ENCODE measurements at places on chromosomes 6 and 20.

- DNase-seq = no peak
Observed at GRCh38 chr6:165910184-165910966, 247.3 kb upstream of the PDE10A start.

DNA sequence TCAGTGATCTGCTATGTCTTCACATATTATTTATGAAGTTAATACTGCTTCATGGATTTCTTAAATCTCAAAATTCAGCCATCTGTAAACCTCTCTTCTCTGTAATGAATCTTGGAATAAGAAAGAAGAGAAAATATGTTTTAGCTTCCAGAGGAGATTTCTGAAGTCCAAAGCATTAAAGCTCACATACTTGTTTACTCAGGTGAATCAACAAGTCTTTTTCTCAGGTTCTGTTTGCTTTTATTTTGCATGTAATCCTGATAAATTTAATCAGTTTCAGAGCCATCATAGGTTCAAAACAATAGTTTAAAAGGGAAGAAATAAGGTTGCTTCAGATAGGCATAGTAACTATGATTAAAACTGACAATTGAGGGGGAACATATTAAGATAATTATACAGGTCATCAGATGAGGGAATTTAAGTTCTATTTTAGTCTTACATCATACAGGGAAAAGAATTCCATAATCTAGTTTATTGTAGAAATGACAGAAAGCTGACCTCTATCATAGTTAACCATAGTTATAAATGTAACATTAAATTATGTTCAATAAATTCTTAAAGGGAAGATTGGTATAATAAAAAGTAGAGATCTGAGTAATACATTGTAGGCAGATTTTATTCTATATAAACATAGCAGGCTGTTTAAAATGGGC, 716.2 kb downstream of the EYS start:
- DNase-seq = no peak

DNA sequence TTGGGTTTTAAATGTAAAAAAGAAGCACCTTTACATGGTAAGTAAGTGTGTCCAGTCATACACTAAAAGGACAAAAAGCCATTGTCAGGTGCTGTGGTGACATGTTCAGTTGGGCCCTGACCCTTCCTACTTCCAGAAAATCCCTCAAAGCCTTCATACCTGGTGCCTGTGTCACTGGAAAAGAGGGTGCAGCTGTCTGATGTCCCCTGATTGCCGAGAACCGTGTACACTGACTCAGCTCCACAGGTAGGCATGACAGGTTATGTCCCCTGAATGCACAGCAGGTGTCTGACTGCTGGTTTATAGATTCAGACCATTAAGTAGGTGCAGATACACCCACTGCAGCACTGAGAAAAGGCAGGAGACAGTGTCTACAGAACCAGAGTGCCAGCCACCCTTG, 99.1 kb downstream of the FOXC1 start:
- DNase-seq = no peak

GRCh38 chr6:158174514-158174913, 6.4 kb downstream of the GTF2H5 start:
- DNase-seq = no peak

DNA sequence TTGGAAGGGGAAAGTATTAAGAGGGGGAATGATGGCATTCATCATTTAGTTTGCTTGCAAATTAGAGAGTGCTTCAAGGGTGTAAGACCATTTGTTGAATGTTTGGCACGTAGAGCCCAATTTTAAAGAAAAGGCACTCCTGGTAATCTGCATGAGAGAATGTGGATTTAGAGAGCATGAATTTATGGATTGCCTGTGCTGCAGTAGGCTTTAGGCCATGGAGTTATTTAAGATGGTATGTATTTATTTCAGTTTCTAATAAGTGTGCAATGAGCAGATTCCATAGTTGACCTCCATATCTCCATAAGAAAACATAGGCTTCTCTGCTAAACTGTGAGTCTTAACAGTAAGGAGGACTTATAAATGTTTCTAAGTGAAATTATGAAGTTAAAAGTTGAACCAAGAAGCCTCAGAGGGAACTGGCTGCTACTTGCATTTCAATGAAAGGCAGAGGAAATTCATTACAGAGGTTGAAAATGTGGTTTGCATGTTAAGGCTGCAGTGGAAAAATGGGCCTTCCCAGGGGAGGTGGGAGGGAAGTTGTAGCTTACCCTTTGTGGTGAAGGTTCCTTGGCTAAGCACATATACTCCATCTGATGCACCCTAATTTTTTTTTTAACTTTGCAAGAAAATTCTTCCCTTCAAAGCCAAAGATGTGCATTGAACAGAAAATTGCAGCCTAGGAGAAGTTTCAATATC, 134.2 kb downstream of the CARMIL1 start:
- DNase-seq = no peak

DNA sequence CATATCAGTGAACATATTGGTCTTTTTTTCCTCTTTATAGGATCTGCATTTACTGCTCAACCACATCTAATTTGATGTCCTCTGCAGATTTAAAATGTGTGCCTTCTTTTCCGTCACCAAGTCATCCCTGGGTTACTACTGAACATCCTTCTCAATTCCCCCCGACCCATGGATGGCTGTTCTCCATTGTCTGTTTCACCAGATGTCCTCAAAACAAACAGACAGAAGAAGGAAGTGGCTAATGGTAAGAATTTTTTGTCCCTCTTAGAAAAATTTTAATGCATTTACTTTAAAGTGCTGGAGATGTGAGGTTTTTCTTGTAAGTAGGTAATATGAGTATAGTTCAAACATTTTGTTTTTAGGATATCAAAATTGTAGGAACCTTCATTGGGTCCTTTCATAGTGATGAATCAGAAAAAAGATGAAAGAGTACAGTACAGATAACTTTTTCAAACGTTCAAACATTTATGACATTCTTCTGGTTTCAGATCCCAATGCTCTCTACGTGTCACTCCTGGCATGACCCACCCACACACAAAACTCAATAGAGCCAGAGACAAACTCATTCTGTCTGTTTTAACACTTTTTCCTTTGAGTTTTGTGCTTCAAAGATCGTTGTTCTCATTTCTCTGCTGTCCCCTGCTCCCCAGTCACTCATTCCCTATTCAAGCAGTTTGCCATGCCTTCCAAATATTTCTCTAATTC, 276.4 kb downstream of the PRL start:
- DNase-seq = no peak

DNA sequence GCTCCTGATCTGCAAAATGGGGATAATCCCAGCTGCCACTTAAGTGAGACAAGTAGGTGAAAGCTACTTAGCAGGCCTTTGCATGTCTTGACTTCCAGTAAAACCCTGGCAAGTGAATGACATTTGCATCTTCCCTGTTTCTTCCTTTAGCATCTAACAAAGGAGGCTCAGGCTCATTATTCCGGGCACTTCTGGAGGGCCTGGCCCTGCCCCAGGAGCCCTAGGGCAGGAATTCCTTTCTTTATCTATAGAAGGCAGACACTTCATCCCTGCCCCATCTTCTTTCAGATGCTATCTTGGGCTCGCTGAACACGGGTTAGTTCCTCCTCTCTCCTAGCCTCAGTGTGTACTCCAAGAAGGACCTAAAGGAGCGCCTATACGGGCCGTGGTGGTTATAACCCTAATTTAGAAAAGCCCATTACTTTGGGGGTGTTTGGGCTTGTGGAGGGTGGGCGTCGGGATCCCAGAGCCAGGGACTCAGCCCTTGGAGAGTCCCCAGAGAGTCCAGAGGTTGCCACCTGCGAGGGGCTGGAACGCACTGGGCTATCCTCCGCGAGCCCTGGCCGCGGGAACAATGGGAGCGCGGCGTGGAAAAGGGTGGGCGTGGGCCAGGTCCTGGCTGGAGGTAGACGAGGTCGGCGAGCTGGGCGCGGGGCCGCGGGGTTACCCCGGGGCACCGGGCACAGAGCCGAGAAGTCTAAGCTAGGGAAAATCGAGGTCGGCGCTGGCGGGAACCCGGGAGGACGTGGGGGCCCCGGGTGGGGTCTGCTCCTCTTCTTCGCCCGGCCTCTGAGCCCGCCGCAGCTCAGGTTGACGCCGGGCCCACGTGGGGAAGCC, 62.8 kb upstream of the EPB41L1 start:
- no peak for DNase-seq

DNA sequence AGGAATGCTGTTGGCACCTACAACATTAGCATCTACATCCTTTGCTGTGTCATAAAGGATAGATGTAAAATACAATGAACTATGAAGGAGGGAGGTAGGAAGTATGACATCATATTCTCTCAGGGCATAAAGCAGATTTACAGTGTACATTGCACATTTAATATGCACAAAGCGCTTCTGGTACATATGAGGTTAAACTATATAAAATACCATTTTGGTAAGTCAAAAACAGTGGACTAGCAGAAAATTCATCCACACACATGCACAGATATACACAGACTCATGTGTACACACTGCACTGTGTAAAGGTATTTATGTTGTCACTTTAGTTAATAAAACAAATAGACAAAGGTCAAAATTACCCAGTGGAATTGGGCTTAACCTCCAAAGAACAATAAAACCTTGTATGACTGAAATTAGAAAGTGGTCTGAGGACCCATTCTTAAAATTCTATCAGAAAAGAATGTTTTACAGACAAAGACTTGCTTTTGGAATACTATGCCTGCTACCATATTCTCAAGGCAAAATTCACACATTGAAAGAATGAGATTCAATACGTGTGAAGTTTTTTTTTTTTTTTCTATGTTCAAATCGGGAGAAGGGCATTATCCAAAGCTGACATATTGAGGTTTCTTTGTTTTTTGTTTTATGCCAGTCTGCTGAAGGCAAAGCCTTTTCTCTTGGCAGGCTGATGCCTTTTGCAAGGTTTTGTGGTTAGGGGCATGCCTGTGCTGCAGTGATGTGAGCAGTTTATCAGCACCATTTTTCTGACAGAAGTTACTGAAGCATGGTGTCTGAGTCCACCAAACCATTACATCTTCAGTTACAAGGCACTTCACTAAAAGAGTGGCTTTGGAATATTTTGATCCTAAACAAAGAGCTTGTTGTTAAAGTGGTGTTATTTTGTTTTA, 199.0 kb downstream of the PLCB1 start:
- no peak for DNase-seq

DNA sequence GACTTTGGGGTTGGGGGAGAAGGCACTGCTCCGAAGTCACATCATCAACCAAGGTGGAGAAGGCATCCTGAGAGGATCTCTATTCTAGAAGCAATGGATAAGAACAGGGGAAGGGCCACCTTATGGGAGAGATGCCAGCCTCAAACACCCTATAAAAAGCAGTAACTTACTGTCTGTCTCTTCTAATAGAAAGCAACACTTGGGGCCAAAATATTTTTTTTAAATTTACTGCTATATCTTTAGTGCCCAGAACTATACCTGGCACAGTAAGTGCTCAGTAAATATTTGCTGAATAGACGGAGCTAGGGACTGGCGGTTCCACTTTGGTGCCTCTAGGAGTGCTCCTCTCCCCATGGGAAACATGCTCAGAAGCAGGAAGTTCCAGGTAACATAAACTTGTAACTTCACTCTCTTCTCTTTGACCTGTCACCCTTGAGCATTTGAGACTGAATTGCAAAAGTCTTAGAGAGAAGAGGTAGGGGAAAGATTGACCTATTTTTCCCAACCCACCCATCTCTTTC, 807 bp upstream of the OTOR start:
- DNase-seq = no peak

- DNase-seq = peak; percentile 50
Observed at GRCh38 chr20:35284267-35284991, at the start of gene EIF6. Gene EIF6, minus strand, starts transcription at chr20:35284772. Its CDS starts 285 bp downstream, at chr20:35284487.

- no peak for DNase-seq
Observed at GRCh38 chr6:33206027-33206863, 1.8 kb downstream of the HSD17B8 start.

- DNase-seq = no peak
Observed at GRCh38 chr20:43584448-43585136, 6.1 kb upstream of the IFT52 start.

GRCh38 chr20:4820806-4821518, 99.3 kb downstream of the PRND start:
- no peak for DNase-seq

GRCh38 chr20:20765696-20766365, 53.4 kb upstream of the RALGAPA2 start:
- DNase-seq = no peak

DNA sequence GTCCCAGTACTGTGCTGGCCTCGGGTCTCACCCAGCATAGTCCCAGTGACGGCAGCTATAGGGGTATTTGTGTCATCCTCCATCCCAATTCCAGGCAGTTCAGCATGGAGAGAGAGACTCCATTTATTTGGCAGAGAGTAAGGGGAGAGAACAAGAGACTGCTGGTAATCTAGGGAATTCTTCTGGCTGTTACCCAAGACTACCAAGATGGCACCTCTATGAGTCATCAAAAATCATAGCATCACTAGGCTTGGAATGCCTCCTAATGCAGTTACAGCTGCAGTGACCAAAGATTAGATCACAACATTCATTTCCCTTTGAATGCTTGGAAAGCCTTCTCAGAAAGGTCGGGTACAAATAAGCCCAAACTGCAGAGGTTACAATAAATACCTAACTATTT, 660.4 kb upstream of the FLRT3 start:
- no peak for DNase-seq

DNA sequence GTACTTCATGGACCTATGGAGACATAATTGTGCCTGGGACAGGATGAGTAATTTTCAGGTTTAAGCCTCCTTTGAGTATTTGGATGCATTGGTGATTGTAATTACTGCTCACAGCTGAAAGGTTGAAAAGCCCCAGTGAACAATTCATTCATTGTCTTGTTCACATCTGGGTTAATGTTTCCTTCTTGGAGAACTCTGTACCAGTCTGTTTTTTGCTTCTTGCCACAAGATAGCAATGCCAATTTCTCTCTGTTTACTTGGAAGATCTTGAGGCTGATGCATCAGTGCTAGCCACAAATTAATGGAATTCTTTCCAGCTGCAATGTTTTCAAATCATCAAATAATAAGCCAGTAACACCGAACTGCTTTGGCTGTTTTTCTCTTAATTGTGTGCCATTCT, 207.8 kb downstream of the BMP2 start:
- DNase-seq = no peak

DNA sequence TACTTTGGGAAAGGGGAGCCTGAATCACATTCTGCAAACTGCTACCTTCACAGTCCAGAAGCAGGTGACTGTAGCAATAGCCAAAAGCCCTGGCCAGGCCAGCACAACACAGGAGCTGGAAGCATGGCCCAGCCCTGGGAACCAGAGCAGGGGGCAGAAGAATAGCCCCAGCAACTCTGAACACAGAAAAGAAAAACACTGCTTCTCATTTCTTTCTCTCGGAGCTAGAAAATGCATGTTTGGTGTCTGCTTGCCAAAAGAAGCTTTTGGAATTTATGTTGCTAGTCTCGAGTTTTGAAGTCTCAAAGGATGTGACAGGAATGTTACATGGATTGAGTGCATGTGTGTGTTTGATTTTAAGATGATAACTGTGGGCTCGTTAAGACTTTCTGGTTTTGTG, 79.8 kb upstream of the SCAF8 start:
- no peak for DNase-seq

DNA sequence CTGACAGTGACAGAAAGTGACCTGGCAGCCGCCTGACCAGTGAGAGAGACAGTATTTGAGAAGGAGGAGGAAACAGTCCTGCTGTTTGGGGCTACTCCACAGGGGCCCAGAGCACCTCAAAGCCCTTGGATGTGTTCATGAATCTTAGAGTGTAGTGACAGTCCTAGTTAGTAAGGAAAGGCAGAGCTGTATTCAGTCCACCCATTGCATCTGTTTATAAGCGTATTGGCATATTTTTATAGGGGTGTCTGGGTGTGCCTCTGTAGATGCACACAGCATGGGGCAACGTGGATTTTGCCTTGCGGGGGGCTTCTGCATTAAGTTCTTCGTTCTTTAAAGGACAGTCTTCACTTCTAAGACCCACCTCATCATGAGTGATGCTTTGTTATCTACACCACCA, 44.6 kb upstream of the SLC22A1 start:
- no peak for DNase-seq

All from stimulated activated CD8-positive, alpha-beta memory T cell treated with anti-CD3 and anti-CD28 coated beads, Interleukin-15, amount 100 ng/mL, for 24 hours (primary cell).